ENCODE measurements at places on chromosomes 12 and 14.

DNA sequence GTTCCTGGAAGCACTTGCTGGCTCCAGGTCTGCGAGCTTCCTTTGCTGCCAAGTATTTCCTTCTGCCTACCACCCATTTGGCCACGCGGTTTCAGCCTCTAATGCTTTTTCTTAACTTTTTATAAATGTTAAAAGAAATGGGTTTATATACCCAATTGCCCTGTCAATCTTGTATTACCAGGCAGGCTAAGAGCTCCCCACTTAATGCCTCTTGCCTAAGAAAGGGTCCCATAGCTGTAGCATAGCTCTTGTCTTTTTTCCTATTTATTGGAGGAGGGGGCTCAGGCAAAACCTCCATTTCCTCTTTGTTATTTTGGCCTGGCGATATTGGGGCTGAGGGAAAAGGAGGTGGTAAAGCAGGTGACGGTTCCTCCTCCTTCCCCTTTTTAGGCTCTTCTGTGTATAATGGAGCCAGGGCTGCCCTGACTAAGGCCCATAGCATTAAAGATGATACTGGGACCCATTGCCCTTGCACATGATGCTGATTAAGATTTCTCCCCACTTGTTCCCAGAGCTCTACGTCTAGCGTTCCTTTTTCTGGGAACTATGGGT lies 21.6 kb upstream of the BLTP3B start:
- no peak for DNase-seq

GRCh38 chr12:120055231-120056000 lies 61.1 kb downstream of the RAB35 start:
- DNase-seq = no peak

GRCh38 chr14:105091517-105092170 lies 26.4 kb upstream of the GPR132 start:
- no peak for DNase-seq

DNA sequence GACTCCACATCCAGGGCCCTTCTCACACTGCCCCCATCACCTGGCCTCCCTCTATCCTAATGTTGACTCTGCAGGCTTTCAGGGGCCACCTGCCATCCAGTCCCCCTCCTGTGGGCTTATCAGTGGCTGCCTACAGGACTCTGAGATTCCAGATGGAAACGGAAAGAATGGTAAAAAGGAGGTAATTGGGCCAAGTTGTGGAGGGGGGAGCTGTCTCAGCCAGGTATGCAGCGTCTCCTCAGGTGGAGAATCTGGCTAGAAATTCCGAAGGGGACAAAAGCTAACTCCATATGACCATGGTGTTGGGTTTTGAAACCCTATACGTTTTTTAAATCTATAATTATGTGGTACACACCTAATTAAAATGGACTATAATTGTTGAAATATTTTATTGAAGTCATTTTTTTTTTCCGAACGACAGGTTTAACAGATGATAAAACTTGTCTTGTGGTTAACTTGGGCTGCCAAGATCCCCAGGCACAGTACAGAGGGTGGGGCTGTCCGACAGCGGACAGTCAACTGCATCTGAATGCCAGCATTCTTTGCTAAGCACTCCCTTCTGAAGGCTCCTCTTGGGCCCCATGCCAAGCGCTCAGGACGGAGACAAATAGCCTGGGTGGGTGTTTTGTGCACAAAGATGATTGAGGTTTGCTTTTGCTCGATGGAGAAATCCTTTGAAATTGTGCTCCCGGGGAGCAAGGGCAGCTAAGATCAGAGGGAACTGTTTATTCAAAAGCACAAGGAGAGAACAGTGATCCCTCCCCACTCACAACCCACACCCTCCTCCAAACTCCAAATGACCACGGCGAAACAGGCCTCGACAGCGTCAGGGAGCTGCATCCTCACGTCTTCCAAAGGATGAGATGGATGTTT lies 365.6 kb downstream of the BCL11B start:
- DNase-seq = no peak

DNA sequence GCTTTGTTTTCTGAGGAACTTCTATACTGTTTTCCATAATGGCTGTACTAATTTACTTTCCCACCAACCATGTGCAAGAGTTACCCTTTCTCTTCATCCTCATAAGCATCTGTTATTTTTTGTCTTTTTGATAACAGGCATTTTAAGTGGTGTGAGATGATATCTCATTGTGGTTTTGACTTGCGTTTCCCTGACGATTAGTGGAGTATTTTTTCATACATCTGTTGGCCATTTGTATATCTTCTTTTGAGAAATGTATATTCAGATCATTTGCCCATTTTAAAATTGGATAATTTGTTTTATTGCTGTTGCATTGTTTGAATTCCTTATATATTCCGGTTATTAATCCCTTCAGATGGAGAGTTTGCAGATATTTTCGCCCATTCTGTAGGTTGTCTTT lies 10.2 kb upstream of the HMGA2 start:
- DNase-seq = no peak

DNA sequence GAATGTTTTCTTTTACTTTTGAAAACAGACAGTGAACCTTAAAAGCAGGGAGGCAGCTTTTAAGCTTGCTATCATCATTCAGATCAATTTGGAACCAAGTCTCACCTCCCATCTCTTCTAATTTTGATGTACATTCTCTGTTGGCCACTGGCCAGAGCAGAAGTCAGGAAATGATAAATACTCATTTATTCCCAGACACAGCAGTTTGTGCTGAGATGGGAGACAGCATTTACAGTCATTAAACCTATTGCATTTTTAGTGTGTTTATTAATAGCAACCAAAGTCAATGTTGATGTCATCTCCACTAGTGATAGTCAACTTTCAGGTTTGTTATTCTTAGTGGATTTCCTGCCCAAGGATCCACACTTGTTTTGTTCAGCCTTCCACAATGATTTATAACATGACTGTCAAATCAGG lies 320.0 kb upstream of the ATP2B1 start:
- DNase-seq = no peak

GRCh38 chr14:55448141-55448614 lies 7.8 kb upstream of the TBPL2 start:
- DNase-seq = no peak

GRCh38 chr12:102169922-102170621 lies 27.6 kb downstream of the PMCH start:
- DNase-seq = no peak
